ENCODE measurements at places on chromosomes 7 and 10.
A peak's percentile ranks its signal among the peaks of the same experiment; 100 is the strongest.

- DNase-seq = no peak
Observed at GRCh38 chr7:22499044-22499443, 944 bp downstream of the STEAP1B start.

GRCh38 chr10:52409928-52410327, 95.8 kb downstream of the DKK1 start:
- DNase-seq = no peak

GRCh38 chr7:94129443-94130140, 125.4 kb upstream of the BET1 start:
- DNase-seq = peak; percentile 5

GRCh38 chr10:51905032-51905431, 205.6 kb upstream of the CSTF2T start:
- no peak for DNase-seq

DNA sequence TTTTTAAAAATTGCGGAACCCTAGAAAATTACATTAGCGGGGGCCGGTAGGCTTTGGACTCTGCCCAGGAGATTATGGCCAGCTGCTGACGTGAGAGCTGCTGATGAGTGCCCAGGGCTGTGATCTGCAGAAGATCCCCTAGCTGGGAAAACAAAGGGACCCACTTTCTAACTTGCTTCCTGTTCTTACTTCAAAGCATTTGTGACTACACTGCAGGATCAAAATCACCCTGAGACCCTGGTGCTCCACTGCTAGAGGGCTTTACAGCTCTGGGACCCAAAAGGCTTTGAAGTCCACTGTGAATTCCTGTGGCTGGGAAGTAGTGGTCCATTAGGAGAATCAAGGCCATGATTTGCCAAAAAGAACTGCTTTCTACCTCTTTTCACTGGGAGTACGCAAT, 499.4 kb upstream of the AKR1E2 start:
- DNase-seq = no peak

- no peak for DNase-seq
Observed at GRCh38 chr7:103687272-103687671, 241.3 kb upstream of the SLC26A5 start.

- no peak for DNase-seq
Observed at GRCh38 chr7:22715969-22716368, 11.0 kb upstream of the IL6 start.

- no peak for DNase-seq
Observed at GRCh38 chr10:75612904-75613684, 181.7 kb downstream of the LRMDA start.

DNA sequence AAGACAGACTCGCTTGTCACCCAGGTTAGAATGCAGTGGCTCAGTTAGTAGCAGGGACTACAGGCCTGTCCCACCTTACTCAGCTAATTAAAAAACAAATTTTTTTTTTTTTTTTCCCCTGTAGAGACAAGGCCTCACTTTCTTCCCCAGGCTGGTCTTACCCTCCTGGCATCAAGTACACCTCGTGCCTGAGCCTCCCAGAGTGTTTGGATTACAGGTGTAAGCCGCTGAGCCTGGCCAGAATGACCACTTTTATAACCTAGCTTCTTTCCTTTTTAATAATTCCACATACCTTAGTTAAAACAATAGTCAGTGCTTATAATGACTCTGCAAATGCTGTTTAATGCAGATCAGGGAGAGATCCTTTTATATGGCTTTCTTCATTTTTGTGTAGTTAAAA, 31.3 kb downstream of the RSBN1L start:
- DNase-seq = no peak

DNA sequence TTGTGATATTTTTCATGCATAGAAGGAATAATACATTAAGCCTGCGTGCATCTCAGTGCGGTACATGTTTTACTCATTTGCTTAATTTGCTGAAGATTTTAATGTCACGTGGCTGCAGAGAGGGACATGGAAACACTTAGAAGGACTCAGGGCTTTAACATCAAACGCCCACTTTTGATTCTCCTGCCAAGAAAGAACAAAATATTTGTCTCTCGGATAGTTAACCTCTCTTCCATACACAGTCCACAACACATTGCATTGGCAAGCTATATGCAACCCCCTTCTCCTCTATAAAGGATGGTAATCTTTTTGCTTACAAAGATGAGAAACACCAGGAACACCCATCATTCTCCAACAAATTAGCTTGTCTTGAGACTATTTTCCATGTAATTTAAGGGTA, 148.0 kb upstream of the NRP1 start:
- DNase-seq = no peak

GRCh38 chr10:31623466-31623865, 304.4 kb downstream of the ZEB1 start:
- no peak for DNase-seq

- no peak for DNase-seq
Observed at GRCh38 chr7:116950889-116951351, 2.4 kb upstream of the ST7 start.

GRCh38 chr7:136055266-136055665, 78.1 kb upstream of the MTPN start:
- DNase-seq = no peak

- no peak for DNase-seq
Observed at GRCh38 chr7:15963206-15963605, 276.7 kb upstream of the MEOX2 start.

DNA sequence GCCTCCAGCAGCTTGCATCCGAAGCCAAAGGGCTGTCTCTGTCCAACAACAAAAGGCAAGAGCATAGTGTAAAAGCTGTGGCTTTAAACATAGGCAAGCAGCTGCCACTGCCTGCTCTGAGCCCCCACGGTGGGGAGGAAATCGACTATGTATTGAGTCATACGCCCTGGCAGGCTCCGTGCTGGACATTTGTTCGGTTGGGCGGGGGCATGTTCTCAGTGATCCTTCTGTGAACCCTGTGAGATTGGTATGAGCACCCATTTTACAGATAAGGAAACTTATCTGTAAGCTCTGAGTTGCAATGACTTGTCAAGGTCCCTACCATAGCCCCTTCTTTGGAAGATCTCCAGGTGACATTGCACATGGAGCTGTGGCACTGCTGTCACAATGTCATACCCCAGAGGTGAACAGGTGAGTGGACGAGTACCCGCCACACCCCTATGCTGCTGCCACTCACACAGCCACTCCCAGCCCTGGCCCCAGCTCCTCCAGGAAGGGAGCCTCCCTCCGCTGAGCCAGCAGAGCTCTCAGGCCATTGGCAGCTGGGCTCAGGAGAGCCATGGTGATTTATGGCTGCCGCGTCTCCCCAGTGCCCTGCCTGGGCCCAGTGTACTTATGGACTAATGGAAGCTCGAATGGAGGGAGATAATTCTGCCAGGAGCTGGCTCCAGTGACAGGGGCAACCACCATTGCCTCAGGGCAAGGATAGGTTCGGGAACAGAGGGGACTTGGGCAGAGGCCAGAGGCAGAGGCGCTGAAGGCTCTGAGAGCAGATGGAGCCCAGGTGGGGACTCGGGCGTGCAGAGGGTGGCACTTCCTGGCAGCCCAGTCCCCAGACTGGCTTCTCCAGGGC, 43.7 kb downstream of the UNC5B start:
- DNase-seq = peak; percentile 81

DNA sequence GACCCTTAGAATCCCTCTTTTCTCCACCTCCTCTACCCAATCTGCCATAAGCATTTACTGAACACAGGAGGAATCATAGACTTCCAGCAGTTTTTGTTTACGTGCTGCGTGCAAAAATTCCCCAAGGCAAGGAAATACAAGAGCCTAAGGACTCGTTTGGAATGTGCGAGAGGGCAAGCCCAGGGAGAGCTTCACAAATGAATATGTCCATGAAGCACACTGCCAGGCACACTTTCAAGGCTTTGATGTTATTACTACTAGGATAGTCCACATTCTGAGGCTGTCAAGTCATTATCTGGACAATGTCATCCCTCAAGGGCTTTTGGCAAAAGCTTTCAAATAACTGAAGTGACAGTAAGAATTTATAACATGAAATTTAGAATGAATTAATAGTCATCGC, 214.7 kb upstream of the TBX20 start:
- no peak for DNase-seq

DNA sequence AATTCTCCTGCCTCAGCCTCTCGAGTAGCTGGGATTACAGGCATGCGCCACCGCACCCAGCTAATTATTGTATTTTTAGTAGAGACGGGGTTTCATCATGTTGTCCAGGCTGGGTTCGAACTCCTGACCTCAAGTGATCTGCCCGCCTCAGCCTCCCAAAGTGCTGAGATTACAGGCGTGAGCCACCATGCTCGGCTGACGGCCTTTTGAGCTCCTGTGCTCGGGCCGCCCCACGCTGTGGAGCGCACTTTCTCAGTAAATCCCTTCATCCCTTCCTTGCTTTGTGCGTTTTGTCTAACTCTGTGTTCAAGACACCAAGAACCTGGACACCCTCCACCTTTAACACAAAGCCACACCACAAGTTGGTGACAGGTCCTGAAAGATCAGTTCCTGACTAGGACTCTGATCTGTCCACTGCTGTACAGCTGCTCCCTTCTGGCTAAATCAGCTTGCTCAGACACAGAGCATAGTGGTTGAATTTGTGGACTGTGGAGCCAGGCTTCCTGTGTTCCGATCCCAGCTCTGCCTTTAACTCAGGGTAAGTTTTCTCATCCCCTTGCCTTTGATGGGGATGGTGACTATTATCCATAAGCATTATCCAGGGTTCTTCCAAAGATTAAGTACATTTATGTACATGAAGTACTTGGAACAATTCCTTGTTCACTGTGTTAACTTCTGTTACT, 20.1 kb downstream of the CHST3 start:
- no peak for DNase-seq

DNA sequence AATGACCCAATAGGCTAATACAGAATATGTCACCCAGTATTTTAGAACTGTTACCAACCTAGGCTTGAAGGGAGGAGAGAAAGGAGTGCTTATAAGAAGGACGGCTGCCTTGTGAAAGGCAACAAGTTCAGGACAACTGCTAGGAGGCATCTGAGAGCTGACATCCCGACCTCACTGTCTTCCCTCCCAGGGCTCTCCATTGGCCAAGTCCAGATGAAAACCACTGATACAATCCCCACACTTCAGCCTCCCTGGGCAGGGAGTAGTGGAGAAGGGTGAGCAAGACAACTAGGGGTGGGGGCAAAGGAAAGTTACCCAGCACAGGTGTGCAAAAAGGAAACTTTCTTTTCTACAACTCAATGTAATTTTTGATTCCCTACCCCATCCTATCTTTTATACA, 29.5 kb upstream of the TMEM273 start:
- no peak for DNase-seq

GRCh38 chr7:24024276-24025068, 259.5 kb upstream of the NPY start:
- no peak for DNase-seq

- DNase-seq = peak; percentile 73
Observed at GRCh38 chr7:148772297-148773089, 73.8 kb downstream of the CUL1 start.

GRCh38 chr10:7610651-7611389, 55.9 kb downstream of the ITIH5 start:
- no peak for DNase-seq

DNA sequence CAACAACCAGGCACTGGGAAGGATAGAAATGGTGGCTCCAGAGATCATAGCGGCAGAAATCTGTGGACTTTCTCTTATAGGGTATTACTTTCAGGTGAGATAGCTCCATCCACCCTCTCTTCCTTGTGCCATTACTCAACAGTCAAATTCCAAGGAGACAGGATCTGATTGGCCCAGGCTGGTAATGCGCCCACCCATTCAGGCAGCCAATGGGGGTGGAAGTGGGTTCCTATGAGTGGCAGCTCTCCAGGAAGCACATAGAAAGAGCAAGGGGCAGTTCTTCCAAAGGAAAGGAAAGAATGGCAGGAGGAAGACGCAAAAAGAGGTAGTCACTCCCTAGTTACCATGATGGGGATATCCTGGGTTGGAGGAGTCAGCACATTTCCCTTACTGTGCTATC, 94.4 kb downstream of the STRA8 start:
- DNase-seq = no peak

DNA sequence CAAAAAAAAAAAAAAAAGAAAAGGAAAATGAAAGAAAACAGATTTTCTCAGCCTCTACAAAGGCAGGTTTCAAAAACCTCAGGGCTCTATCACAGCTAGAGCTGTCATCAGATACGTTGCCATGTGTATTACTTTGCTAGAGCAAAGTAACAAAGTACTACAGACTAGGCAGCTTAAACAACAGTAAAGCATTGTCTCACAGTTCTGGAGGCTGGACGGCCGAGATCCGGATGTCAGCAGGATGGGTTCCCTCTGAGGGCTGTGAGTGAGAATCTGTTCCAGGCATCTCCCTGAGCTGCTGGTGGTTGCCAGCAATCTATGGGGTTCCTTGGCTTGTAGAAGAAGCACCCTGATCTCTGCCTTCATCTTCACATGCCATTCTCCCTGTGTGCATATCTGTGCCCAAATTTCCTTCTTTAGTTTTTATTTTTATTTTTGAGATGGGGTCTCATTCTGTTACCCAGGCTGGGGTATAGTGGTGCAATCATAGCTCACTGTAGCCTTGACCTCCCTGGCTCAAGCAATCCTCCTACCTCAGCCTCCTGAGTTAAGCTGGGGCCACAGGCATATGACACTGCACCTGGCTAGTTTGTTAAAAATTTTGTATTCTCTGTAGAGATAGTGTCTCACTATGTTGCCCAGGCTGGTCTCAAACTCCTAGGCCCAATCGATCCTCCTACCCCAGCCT, 48.9 kb upstream of the KDM7A start:
- no peak for DNase-seq

DNA sequence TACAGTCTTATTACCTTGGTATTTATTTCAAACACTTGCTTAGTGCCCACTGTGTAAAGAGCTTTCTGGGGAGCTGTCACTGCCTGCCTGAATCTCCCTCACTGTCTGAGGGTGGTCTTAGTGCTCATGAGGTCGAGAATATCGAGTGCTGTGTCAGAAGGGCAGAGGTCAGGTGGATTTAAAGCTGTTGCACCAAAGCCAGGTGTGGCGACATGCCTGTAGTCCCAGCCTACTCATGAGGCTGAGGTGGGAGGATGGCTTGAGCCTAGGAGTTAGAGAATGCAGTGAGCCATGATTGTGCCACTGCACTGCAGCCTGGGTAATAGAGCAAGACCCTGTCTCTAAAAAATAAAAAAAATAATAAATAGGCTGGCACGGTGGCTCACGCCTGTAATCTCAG, 20.9 kb downstream of the CCM2 start:
- no peak for DNase-seq

DNA sequence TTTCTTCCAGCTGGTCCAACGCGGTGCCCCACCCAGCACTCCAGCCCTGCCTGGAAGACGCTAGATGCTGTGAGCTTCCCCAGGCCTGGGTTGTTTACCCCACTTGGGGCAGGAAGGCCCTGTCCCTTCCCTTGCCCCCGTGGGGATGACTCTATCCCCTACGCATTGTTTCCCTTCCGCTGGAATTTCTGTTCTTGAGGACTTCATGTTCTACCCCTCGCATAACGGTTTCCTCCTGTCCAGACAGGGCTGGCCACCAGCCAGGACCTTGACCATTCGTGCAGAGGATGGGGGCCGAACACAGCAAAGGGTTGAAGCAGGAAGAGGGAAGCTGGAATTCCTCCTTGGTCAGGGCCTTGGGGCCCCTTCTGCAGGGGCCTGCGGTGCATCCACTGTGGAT, 14.7 kb upstream of the SERPINE1 start:
- DNase-seq = no peak
